NCI-H1092 (cell line): ENCODE measurements at places on chromosomes 3 and 15.

DNA sequence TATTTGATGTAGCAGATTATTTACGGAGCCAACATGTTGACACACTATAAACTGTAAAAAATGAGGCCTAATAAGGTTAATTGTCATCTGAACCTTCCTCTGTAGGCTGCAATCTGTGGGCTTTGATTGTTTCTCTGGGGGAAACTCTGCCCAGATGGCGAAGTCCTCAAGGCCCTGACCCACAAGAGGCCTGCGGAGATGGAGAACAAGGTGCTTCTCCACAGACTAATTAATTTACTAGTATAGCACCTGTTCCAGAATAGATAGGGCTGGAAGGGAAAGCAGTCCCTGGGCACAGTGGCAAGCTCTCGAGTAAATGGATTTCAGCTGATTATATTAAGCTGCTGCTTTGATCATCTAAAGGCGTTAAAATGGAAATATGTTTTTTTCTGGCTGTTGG is 338.8 kb upstream of the DNAJC19 start:
- DNase-seq, result no peak

GRCh38 chr3:196792771-196793170 is 53.1 kb downstream of the PAK2 start:
- no peak for DNase-seq

DNA sequence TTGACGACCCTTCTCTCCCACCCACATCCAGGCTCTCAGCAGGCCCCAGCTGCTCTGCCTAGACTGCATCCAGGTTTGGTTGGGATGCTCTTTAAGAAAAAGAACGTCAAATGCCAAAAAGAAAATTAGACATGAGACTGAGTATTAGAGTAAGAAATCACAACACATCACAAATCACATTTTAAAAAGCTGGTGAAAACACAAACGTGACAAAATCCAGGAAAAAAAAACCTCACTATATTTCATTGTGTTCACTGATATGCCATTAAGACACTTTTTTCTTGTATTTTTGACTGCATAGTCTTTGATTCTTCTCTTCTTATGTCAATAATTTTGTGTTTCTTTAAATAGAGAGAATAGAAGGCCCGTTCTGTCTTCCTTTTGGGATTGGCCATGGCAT is 243.7 kb downstream of the TLE3 start:
- no peak for DNase-seq

- no peak for DNase-seq
These were observed 25.6 kb upstream of the FAM174B start for GRCh38 chr15:92681141-92681631.

GRCh38 chr3:36911990-36912804 is 32.7 kb downstream of the TRANK1 start:
- DNase-seq, result no peak

DNA sequence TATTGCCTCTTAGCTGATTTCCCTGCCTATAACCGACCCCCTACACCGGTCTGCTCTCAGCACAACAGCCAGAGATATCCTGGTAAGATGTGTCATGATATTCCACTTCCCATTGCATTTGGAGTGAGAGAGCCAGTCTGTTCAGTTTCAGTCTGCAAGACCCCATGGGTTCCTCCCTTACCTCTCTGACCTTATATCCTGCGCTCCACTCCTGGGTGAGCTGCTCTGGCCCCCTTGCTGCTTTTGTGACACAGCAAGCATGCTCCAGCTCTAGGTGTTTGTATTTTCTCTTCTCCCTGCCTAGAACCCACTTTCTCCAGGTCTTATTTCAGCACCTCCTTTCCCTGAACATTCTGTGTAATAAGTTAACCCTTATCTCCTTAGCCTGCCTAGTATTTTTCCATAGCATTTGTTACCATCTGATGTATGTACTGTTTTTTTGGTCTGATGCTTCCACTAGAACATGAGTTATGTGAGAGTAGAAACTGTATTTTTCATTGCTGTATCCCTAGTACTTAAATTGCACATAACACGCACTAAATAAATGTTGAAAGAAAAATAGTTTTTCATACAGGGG is 44.2 kb downstream of the CMTM8 start:
- no peak for DNase-seq

DNA sequence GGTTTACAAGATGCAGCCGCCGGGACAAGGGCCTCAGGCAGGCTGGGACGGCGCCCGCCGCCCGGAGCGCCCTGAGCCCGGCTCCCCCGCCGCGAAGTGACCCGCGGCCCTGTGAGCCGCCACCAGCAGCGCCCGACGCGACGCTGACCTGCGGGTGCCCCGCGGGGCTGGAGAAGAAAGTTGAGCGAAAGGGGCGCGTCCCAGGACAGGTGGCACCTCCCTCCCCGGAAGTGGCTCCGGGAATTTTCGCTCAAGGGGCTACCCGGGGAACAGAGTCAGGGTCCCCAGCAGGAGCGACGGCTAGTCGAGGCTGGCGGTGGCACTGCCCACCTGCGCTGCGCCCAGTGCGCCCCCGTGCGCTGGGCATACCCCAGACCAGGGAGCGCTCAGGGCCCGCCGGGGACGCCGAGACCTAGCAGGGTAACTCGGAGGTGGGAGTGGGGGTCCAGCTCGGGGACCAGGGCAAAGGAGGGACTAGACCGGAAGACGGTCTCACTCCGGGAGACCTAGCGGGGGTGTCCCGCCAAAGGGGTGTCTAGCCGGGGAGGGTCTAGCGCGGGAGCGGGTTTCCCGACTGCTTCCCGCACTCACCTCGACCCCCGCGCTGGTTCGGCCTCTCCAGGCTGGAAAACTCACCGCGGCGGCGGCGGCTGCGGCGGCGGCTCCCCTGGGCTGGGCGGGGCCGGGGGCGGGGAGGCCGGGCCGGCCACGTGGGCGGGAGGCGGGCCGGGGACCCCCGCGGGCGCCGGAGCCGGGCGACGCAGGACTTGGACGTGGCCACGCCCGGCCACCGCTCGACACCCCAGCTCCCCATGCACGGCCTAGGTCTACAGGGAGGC is 18.4 kb downstream of the SPATA12 start:
- DNase-seq, result no peak

DNA sequence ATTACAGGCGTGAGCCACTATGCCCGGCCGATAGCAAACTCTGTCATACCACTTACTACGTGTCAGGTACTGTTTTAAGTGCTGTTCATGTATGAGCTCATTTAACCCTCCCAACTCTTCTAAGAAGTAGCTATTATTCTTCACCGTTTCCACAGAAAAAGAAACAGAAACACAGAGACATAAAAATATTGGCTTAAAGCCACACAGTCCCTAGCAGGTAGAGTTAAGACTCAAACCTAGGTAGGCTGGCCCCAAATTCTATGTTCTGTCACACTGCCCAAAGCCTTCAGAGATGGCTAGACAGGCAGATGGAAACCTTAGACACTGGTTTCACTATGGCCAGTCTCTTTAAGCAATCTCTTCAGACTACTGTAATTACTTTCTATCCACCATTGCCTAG is 149.8 kb upstream of the KCNMB2 start:
- no peak for DNase-seq

- no peak for DNase-seq
These were observed 37.2 kb downstream of the IDH2 start for GRCh38 chr15:90064911-90065681.

GRCh38 chr3:133931084-133931483 is 35.4 kb upstream of the RAB6B start:
- no peak for DNase-seq

DNA sequence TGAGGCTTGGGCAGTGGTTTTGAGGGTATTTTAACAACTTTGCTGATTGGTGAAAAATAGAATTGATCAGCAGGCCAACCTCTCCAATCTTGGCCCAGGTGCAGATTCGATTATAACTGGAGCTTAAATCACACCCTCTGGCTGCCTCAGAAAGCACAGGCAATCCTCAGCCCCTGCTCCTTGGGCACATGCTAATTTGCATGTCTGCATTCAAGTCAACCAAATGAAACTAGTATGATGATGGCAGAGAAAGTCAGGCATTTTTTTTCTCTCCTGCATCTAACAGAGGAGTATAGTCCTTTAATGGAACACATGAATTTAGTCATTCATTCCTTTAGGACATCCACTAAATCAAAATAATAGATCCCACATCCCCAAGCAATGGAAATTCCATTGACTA is 16.8 kb upstream of the NMNAT3 start:
- no peak for DNase-seq

GRCh38 chr3:138468886-138469285 is 34.5 kb downstream of the ESYT3 start:
- no peak for DNase-seq
